ENCODE measurements at places on chromosomes 7 and 10. TPM values are rescaled to one million over a fixed set of nuclear protein-coding genes. Genes with fewer than 3 reads are reported as not detected.

Gene TRIM73
- total RNA-seq, result 4.4 TPM

Gene SFRP4
- total RNA-seq, result 6.7 TPM

Gene AKR1D1
- not detected for total RNA-seq

- no peak overlapping the region for H3K4me3 ChIP-seq
- no peaks in the 10 kb centered on the region for H3K4me1 ChIP-seq
These were observed 13.5 kb downstream of the CREM start for GRCh38 chr10:35140126-35140525.

Measured in upper lobe of right lung (tissue), 1 donor.